Activated T-helper 1 cell treated with Interleukin-2 at 50 U/mL for 16 hours (primary cell): ENCODE measurements at places on chromosomes 4 and X.

DNA sequence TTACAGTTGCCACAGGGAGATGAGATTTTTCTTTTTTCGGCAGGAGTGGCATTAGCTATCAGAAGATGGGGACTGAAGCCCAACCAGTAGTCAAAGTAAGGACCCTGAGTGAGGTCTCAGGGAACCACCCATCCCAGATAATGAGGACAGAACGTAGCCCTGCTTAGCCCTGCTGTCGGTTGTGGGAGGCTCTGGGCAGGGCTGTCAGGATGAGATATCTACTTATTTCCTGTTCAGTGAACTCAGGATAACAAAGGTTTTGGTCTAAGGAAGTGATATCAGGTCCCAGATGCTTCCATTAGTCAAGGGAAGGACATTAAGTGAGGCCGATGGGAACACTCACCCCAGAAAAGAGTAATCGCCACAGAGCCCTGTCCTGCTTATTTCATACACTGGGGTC is 2.3 kb downstream of the MAGEB16 start:
- no peak for DNase-seq

DNA sequence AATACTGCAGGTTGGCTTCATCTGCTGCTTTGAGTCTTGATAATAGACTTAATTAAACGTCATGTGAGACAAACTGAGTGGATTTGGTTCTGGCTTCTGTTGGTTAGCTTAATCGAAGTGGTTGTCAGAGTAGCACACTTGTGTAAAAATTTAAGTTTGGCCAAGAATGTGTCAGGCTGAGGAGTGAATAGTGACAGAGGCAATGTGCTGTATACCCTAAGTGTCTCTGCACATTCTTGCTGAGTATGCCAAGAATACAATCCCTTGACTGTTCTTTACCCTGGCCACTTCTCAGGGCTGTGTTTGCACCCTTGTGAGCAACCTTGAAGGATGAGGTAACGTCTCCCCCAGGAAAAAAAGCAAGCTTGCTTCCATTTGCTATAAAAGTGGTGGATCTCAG is 14.9 kb downstream of the RPS3A start:
- DNase-seq, result no peak

DNA sequence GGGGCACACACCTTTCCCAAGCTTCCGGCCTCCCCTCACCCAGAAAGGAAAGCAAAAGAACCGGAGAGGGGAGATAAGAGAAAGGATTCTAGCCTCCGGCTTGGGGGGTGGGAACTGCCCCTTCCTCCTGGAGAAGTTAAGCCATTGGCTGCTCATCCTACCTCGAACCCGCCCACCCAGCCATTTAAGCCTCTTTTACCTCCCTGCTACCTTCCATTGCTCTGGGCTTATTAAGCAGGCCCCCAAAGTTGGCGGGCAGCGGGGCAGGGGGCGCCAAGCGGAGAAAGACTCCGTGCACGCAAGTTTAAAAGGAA is 2.3 kb downstream of the MAML3 start:
- peak; percentile 33 for DNase-seq

DNA sequence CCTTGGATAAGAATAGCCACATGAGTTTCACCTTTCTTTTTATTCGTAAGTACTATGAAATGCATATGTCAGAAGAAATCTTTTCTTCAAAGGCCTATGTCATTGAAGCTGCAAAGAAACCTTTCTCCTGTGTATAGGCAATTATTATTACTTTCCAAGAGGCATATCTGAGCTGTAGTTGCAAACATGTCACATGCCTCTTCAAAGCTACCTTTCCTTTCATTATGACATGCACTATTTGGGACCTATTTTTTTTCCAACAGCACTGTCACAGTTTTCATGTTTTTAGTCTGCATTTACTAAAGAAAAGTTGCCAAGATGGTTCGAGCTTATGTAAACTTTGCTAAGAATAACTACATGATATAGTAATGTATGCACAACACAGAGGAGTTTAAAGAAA is 548.8 kb upstream of the GALNT7 start:
- DNase-seq, result no peak

GRCh38 chrX:151176231-151176750 is at the start of gene GPR50:
Gene GPR50 (plus strand): TSS chrX:151176584. CDS start chrX:151176722, 138 bp downstream.
- DNase-seq, result no peak

- no peak for DNase-seq
These were observed 178.9 kb downstream of the CENPC start for GRCh38 chr4:67366311-67366861.

GRCh38 chrX:105150557-105150956 is 69.9 kb downstream of the TEX13A start:
- DNase-seq, result no peak

DNA sequence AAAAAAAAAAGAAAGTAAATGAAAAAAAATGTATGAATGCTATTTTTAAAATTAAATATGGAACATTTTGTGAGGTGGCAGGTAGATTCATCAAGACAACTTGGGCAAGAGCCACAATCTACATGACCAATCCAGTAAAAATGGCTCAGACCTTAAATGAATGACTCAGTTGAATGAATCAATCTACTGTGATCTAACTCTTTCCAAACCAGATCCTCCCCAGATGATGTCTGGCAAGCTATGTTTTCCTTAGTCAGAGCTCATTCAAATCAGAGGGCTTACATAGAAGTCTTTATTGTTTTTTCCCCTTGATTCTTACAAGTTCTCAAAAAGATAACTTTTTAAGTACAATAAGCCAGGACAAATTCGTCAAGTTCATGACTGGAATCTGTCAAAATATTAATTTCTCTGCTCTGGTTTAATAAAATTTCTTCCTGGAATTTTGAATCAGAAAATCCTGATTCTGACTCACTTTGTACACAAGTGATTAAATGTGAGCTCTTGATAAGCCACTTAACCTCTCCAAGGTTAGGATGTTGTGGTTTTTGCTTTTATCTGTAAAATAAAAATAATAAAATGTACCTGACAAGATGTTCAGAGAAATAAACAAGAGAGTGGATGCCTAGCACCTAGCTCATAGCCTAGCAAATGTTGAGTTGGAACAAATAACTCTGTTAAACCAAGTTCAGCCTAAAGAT is 105.6 kb upstream of the SMIM31 start:
- no peak for DNase-seq

- no peak for DNase-seq
These were observed 17.1 kb downstream of the GK2 start for GRCh38 chr4:79390890-79391289.

DNA sequence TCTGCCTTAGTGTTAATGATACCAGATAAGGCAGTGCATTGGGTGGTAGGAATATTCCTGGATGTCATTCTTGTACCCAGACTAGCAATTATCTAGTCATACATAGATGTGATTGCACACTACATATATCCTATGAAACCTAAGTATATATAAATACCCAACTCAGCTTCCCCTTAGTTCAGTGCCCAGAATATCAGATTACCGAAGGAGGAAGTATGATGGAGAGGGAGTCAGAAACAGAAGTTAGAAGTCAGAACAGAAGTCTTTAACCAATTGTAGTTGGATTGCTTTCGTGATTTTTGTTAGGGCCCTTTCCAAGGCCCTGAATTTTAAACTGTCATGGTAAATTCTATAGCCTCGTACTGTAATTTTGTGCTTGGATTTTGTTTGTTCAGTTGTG is 42.9 kb downstream of the MOB1B start:
- DNase-seq, result no peak

- no peak for DNase-seq
These were observed 33.0 kb downstream of the MTHFD2L start for GRCh38 chr4:74190919-74191397.

GRCh38 chrX:38935561-38935960 is 134.3 kb downstream of the MID1IP1 start:
- DNase-seq, result no peak

DNA sequence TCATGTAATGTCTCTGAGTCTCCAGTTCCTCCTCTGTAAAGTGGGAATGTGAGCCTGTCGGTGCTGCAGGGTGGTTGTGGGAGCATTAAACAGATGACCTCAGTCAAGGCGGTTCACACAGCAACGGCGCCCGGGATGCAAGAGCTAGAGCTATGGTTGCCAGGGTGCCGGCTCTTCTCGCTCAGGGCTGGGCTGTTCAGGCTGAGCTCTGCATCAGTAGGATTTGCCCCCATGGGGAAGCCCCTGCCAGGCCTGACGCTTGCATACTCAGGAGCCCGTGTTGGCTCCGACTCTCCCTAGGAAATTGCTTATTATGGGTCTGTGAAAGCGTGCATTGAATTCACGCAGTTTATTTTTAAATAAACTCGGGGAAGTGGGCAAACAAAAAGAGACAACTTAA is 67.3 kb downstream of the PSAPL1 start:
- DNase-seq, result no peak

DNA sequence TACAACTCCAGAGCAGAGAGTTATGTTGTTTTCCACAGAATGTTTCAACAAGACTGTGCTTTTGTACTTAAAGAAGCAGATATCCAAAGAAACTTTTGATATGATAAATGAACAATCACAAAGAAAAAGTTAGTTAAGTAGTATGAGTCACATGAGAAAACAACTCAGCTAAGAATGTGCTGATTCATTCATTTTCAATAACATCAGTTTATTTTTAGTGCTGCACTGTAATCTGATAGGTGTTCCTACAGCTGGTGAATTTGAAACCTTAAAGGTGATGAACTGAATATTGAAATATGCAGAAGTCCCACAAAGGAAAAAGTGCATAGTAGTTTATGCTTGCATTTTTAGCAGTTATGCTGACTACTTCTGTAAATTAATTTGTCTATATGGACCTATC is 180.3 kb upstream of the TENM3 start:
- no peak for DNase-seq

GRCh38 chr4:8739317-8739716 is 132.3 kb downstream of the HMX1 start:
- DNase-seq, result no peak

GRCh38 chrX:71438750-71439149 is 72.6 kb downstream of the TAF1 start:
- DNase-seq, result no peak

GRCh38 chrX:37077646-37078433 is 69.7 kb downstream of the FAM47C start:
- no peak for DNase-seq

DNA sequence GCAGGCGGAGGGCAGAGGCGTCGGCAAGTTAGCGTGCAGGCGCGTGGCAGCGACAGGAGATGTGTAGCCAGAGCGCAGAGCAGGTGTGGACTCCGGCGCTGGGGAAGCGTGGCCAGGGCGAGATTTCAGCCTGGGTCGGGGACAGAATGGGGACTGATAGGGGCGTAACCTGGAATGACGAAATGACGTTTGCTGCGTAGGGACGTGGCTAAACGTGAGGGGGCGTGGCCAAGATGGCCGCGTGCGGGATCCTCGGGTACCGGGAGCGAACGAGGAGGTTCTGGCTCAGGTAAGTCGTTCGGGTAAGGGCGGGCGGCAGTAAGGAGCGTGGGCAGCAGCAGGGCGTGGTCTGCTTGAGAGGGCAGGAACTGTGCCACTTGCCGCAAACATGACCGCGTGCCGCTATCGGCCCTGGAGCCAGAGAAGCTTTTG is 10.9 kb upstream of the CLTRN start:
- peak; percentile 73 for DNase-seq

GRCh38 chr4:154744341-154744926 is 634 bp downstream of the LRAT start:
- DNase-seq, result no peak

DNA sequence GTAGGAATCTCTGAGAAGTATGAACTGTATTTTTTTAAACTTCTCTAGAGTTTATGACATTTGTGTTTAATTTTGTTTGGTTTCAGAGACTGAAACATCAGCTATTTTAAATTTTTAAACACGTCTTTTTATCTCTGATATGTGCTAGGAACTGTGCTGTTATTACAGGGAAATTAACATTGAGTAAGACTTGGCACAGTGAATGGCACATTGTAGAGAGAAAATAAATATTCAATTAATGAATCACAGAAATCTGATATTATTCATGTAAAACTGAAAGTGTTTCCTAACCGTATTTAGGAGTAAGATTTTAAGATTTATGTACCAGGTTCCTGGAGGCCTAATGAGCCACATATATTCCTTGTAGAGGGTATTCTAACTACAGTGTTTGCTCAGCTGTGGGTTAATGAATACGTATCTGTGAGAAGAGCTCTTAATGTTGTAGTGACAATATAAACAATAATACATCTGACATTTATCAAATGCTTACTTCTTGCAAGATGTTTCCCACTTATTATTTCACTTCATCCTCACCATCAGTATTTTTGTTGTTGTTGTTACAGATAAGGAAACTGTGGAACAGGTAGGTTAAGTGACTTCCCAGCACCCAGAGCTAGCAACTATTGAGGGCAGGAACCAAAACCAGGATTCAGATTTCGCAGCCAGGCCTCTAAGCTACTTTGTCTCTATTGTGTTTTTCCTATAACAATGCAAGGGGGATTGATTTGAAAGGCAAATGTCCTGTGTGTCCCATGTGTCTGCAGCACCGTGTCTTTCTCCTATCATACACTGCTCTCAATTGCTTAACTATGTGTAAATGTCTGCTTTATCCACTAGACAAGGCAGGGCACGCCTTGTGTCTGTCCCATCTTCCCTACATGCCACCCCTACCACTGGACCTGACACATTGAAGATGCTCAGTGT is 121.1 kb upstream of the FAM9C start:
- DNase-seq, result no peak

DNA sequence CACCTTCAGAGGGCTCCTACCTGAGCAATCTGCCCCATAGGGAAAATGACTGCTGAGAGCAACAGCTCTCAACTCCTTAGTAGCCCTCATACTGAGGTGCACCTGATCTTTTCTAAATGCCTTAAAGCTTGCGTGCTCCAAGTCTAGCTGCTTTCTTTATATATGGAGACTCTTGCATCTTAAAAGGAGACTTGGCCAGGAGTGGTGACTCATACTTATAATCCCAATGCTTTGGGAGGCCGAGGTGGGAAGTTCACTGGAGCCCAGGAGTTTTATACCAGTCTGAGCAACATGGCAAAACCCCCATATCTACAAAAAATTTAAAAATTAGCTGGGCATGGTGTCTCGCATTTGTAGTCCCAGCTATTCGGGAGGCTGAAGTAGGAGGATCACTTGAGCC is 78.1 kb upstream of the TRIM2 start:
- DNase-seq, result no peak

DNA sequence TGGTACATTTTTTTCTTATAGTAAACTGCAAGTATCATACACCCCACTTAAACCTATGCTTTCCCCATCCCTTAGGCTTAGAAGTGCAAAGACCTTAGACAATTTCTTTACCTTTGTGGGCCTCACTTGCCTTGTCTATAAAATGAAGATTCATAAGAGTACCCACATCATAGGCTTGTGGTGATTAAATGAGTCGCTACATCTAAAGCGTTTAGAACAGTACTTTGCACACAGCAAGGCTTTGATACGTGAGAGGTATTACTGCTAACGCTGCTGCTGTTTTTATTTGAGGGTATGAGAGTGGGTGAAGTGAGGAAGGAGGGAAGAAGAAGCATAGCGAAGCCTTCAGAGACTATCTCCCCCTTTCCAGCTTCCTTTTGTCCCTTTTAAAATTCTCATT is 87.8 kb upstream of the RPS6KA3 start:
- no peak for DNase-seq

DNA sequence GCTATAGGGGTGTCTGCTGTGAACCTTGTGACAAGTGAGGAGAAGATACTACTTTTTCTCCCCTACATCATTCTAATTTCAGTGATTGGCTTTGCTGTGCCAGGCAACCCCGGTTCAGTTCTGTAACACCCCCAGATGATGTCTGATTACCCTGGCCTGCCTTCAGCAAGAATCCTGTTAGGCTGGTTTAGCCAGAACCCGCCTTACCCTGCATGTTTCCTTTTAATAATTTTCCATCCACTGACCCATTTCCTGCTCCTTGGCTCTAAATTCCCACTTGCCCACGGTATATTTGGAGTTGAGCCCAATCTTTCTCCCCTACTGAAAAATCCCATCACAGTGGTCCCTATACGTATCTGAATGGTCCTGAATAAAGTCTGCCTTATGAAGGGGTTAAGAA is 46.5 kb upstream of the HPSE start:
- DNase-seq, result no peak

GRCh38 chr4:128483041-128483440 is 195.4 kb upstream of the PGRMC2 start:
- no peak for DNase-seq
